ENCODE measurements at places on chromosomes 2 and 18.

GRCh38 chr2:241288324-241288888, 27.1 kb downstream of the HDLBP start:
- no peak for DNase-seq

DNA sequence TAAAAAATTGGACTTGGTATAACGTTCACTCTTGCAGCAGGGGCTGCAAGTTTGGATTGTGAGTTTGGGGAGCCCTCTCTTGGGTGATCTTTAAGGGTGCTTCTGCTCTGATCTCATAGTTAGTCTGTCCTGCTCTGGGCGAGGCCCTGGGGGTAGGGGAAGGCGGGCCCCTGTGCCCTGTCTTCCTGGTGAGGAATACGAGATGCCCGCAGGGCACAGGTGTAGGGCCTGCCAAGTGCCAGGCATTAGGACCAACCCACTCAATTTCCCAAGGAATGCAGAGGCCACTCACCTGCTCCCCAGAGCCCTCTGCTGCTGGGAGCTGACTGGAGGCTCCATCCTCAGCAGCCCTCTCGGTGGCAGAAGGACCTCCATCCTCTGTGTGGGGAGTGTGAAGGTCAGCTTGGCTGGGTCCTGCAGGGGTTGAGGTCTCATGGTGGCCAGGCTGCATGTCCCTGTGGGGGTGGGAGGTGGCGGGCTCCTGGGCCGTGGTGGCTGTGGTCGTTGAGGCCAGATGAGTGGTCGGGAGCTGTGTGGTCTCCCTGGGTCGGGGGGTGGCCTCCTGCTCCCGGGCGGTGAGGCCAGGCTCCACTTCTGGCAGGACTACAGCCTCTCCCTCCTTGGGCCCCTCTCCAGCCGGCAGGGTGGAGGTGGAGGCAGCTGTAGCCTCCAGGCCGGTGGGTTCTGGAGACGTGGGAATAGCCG, 21.3 kb downstream of the SDC1 start:
- no peak for DNase-seq

DNA sequence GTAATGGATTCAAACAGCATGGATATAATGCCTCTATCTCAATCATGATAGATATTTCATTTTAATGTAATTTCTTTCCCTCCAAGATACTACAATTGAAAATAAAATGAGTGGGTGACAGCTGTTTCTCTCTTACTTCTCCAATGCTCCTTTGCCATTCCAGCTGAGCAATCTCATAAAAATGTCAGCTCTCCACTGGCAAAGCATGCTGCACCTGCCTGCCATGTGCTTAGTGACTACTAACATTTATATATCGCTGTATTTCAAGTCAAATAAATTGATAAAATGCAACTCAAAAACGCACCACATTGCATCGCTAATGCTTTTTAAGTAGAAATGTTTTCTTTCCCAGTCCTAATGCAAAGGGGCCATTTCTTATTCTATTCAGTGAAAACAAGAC, 1093.9 kb downstream of the CBLN2 start:
- DNase-seq, result no peak

DNA sequence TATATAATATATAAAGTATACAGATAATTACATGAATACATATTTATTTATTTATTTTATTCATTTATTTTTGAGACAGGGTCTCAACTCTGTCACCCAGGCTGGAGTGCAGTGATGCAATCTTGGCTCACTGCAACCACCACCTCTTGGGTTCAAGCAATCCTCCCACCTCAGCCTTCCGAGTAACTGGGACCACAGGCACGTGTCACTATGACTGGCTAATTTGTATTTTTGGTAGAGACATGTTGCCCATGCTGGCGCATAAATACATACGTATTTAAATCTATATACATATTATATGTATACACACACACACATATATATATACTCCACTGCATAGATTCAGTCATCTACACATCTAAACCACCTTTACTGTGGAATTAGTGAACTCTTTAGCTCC, 20.6 kb upstream of the NDUFV2 start:
- DNase-seq, result no peak

DNA sequence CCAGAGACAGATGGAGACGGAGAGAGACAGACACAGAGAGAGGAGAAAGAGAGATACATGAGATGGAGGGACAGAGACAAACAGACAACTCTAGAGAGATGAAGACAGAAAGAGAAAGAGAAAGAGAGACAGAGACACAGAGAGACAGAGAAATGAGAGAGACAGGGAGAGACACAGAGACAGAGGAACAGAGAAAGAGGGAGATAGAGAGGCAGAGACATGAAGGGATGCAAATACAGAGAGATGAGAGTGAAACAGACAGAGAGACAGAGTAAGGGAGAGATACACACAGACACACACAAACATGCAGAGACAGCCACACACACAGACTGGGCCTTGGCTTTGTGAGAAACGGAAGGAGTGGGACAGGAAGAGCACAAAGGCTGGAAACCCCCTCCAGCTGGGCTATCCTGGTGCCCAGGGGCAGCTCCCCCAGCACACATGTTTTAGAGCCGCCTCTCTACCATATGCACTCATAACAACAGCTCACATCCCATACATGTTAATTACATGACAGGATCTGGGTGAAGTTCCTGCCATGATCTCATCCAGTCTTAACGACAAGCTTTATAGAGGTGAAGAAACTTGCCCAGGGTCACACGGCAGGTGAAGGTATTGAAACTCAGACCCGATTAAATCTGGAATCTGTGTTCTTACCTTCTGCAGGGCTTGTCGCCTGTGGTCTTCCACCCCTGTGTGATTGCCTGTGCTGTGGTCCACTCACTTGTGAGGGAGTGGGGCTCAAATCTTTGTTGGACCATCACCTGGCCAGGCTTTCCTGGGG, 32.4 kb downstream of the IL18R1 start:
- no peak for DNase-seq

DNA sequence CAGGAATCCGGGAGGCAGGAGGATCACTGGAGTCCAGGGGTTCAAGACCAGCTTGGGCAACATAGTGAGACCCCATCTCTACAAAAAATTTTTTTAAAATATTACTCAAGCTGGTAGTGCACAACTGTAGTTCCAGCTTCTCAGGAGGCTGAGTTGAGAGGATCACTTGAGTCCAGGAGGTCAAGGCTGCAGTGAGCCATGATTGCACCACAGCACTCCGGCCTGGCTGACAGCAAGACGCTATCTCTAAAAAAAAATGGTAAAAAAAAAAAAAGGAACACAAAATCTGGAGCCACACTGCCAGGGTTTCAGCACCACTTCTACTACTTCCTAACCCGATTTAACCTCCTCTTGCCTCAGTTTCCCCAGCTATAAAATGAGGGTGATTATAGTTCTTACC, 57.0 kb downstream of the STEAP3 start:
- no peak for DNase-seq

GRCh38 chr2:61733563-61733962, 120.3 kb downstream of the FAM161A start:
- DNase-seq, result no peak

DNA sequence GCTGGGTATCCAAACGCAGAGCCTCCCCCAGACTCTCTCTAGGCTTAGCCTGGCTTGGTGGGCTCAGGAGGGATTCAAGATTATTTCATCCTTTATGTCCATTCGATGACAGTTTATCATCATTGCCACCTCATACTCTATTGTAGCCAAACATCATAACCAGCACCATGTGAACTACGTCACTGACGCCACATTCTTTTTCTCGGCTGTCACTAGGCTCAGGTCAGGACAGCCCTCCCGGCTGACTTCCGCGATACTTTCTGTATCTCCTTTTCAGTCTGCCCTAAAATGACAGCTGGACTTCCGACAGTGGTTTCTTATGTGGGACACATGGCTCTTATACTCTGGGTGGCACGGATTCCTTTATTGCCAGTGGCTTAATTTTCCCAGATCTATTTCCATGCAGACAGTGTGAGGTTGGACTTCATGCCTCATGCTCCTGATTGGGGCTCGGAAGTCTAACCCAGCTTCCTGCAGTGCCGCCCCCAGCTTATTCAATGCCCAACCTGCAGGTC, 39.8 kb upstream of the SMIM21 start:
- no peak for DNase-seq

DNA sequence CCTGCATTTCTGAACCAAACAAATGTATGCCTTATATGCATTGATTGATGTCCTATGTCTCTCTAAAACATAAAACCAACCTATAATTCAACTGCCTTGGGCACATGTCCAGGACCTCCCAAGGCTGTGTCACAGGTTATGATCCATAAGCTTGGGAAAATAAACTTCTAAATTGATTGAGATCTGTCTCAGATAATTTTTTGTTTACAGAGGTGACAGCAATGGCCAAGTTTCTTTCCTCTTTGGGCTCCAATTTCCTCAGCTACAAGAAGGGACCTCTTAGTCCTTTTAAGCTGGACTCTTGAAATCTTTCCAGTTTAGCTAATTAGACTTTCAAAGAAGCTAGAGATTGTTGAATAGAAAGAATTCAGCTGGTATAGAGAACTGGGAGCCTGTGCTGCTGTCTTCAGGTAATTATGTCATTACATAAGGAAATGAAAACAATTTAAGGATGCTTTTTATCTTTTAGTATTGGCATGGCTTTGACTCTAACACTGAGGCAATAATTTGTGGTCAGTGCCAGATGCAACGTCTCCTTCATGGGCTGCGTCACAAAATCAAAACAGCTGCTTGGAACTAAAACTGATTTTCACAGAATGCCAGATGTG, 412.1 kb upstream of the TRIB2 start:
- no peak for DNase-seq

- DNase-seq, result no peak
These were observed 672.8 kb upstream of the ID2 start for GRCh38 chr2:8009010-8009597.

- DNase-seq, result no peak
These were observed 54.3 kb downstream of the RAB10 start for GRCh38 chr2:26088038-26088643.

- DNase-seq, result no peak
These were observed 40.0 kb downstream of the BCL2L11 start for GRCh38 chr2:111160758-111161157.

DNA sequence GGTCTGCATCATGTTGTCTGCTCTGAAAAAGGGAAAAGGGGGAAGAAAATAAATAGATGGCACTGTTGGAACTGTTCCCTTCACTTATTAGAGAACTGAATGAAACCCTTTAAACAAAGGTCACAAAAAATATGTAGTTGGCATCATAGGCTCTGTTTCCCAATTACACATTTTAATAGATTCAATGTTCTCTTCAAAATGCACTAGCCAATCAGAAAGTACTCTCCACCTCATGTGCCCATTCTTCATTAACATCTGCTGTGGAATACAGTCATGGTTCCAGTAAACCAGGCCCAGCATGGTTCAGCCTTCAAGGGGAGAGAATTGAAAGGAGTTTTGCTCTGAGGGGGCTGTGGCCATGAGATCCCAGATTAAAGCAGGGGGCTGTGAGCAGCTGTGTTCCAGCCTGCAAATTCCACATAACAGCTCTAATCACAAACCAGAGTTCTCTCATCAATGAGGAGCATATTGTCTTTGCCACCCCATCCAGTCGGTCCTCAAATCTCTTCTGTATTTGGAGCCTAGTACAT, 165.9 kb upstream of the CREB1 start:
- DNase-seq, result no peak

DNA sequence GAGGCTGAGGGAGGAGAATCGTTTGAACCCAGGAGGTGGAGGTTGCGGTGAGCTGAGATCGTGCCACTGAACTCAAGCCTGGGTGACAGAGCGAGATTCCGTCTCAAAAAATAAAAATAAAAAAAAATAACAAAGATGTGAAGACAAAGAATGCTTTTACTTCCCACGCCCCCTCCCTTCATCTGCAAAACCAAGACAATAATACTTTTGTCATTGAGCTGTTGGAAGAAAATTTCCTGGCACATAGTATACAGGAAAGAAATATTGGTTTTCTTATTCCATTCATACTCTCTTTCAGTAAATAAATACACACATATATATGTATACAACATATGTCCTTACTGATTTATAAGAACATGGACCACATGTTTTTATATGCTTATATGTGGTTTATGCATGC, 12.2 kb downstream of the GREB1 start:
- no peak for DNase-seq

- no peak for DNase-seq
These were observed 85.3 kb upstream of the ITGA6 start for GRCh38 chr2:172342078-172342477.

GRCh38 chr2:101331202-101331601, 22.7 kb upstream of the RNF149 start:
- no peak for DNase-seq

DNA sequence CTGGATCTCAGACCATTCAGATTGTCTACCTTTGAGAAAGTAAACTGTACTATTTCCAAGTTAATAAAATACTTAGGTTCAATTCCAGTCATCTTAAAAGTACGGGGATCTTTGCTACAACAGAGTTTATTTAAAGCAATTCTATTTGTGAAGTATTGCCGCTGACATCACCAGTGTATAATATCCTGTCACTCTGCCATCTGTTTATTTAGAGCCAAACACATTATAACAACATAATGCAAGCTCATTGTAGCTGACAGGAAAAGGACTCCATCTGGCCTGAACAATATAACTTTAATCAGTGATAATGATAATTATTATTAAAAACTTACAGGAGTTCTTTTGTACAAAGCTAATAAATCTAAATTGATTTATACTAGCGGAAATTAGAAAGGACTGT, 786.8 kb downstream of the ERBB4 start:
- DNase-seq, result peak; percentile 25

- DNase-seq, result no peak
These were observed 54.8 kb upstream of the KLHL29 start for GRCh38 chr2:23330214-23330613.

DNA sequence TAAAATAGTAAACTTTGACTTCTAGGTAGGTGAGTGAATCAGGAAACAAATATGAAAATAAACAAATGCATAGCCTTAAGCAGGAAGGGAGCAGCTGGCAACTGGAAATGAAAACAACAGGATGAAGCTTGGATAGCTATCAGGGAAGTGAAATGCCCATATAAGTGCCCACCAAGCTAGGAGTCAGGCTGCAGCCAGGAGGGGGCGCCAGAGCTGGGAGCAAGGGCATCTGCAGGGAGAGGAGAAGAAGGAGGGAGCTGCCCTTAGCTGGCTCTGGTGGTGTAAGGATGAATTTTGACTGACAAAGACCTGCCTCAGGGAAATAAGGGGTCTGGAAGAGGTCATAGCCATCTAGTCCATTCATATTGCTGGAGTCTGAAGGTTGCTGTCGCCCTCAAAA, 298.3 kb downstream of the TDRD15 start:
- DNase-seq, result no peak

GRCh38 chr2:231644426-231644825, 51.8 kb downstream of the TEX44 start:
- no peak for DNase-seq

- no peak for DNase-seq
These were observed 32.8 kb downstream of the MSH6 start for GRCh38 chr2:47815764-47816163.

- DNase-seq, result peak; percentile 74
These were observed 3.3 kb upstream of the NETO1 start for GRCh38 chr18:72871091-72871490.

DNA sequence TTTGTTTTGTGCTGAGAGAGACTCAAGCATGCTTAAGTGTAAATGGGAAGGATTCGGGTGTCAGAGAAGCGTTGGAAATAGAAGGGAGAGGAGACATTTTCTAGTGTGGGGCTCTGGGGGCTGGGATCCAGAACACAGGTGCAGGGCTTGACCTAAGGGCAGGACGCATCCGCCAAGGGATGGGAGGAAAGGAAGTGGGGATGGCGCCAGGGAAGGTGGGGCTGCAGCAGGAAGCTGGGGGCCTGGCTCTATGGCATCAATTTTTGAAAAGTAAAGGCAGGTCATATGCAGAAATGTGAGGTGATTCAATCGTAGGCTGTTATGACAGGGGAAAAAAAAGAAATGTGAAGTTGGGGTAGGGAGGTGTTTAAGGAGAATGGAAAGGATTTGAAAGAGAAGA, 143.2 kb upstream of the SERTAD2 start:
- no peak for DNase-seq

GRCh38 chr2:137957033-137957432, 7.2 kb upstream of the HNMT start:
- no peak for DNase-seq

Measured in NCI-H446 treated with DMSO at 0.1 percent for 48 hours (cell line).